ENCODE measurements at places on chromosomes 2 and 18. TPM values are rescaled to one million over a fixed set of nuclear protein-coding genes. Genes with fewer than 3 reads are reported as not detected.

Gene SLC23A3
- 4.7 TPM for total RNA-seq

Gene POTEC
- not detected for total RNA-seq

Gene CDK5R2
- total RNA-seq: 0.56 TPM

Gene TMEM200C
- total RNA-seq: 0.12 TPM

Gene ADD2
- total RNA-seq: 1.1 TPM

Gene DNAJC5G
- total RNA-seq: not detected

Gene SCN7A
- total RNA-seq: 1.2 TPM

Gene RAB6C
- 0.08 TPM for total RNA-seq

Gene CNTNAP5
- not detected for total RNA-seq

Gene CHST9
- total RNA-seq: 0.32 TPM

Gene TMEM18
- total RNA-seq: 16.4 TPM

Gene REG3G
- total RNA-seq: not detected

Gene STK11IP
- total RNA-seq: 25.4 TPM

Gene AGXT
- total RNA-seq: 6.1 TPM

Gene ZC3H15
- 64.2 TPM for total RNA-seq

Gene UGT1A4
- total RNA-seq: 0.93 TPM

Gene DYNC2LI1
- 17.2 TPM for total RNA-seq

Gene PROKR1
- 0.08 TPM for total RNA-seq

Gene GCG
- 55.8 TPM for total RNA-seq

Gene CAVIN2
- 12.7 TPM for total RNA-seq

Gene ALPG
- total RNA-seq: 1.7 TPM

Gene BBS5
- total RNA-seq: 1.9 TPM

Gene DSC2
- total RNA-seq: 184 TPM

Gene MSH2
- total RNA-seq: 35.1 TPM

Gene CHRND
- not detected for total RNA-seq

Gene FOXD4L1
- total RNA-seq: not detected

Gene HOXD3
- total RNA-seq: 3.2 TPM

Gene STK36
- total RNA-seq: 36.7 TPM

Gene PLEKHH2
- 1.6 TPM for total RNA-seq

Gene TRIM43
- not detected for total RNA-seq

Gene SKA1
- 21.3 TPM for total RNA-seq

Gene MYL1
- total RNA-seq: not detected

Gene CCDC74B
- 0.64 TPM for total RNA-seq

Gene ACADL
- not detected for total RNA-seq

Gene BMP10
- not detected for total RNA-seq

Gene GAREM1
- 15.3 TPM for total RNA-seq

Gene ALLC
- not detected for total RNA-seq

Gene LOXHD1
- not detected for total RNA-seq

Gene TGOLN2
- 140 TPM for total RNA-seq

All from colonic mucosa (tissue), 4 donors.